ENCODE measurements at places on chromosomes 4 and X. TPM values are rescaled to one million over a fixed set of nuclear protein-coding genes. Genes with fewer than 3 reads are reported as not detected.

GRCh38 chr4:54082168-54082567, 17.8 kb upstream of the CHIC2 start:
- peaks cover 4% of the 10 kb centered on the region for H3K36me3 ChIP-seq
- DNase-seq = no peak
- H3K4me1 ChIP-seq = no peaks in the 10 kb centered on the region
- peaks cover 37% of the 10 kb centered on the region for H3K27me3 ChIP-seq
- H3K4me3 ChIP-seq = no peak overlapping the region

ADGRG4 gene
- total RNA-seq = not detected

ASMT gene
- 0.52 TPM for total RNA-seq

- H3K36me3 ChIP-seq = peaks cover 7% of the 10 kb centered on the region
- H3K4me3 ChIP-seq = no peak overlapping the region
- no peaks in the 10 kb centered on the region for H3K27me3 ChIP-seq
- no peak for DNase-seq
Measured at GRCh38 chr4:119479180-119479808, 149.3 kb downstream of the PDE5A start.

GRCh38 chr4:88467392-88467791, 10.5 kb downstream of the HERC5 start:
- no peak overlapping the region for H3K27ac ChIP-seq
- H3K36me3 ChIP-seq = peaks cover 8% of the 10 kb centered on the region
- H3K27me3 ChIP-seq = no peaks in the 10 kb centered on the region
- no peak overlapping the region for H3K4me3 ChIP-seq

GRCh38 chr4:112889199-112889598, 160.3 kb upstream of the ANK2 start:
- H3K36me3 ChIP-seq = no peaks in the 10 kb centered on the region
- no peak overlapping the region for H3K4me3 ChIP-seq
- H3K4me1 ChIP-seq = no peaks in the 10 kb centered on the region
- no peak overlapping the region for H3K27ac ChIP-seq
- peaks cover 17% of the 10 kb centered on the region for H3K27me3 ChIP-seq

PKD2 gene
- 10.2 TPM for total RNA-seq

DNA sequence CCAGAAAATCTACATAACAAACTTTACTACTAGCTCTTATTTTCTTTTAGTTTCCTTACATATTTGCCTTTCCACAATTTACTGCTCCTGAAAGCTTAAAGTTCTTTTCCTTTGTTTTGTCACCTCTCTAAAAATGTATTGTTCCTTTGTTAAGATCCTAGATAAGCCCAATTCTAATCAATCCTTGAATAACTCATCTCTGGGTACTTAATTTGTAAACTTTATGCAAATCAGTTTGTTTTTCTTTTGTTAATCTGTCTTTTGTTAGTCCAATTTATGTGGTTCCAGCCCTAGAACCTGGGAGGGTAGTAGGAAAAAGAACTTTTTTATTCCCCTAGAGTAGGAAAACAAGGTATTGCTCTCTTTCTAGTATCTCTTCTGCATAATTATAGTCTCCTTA, 444.7 kb downstream of the PCDH10 start:
- H3K4me1 ChIP-seq = no peaks in the 10 kb centered on the region
- no peaks in the 10 kb centered on the region for H3K36me3 ChIP-seq
- H3K27ac ChIP-seq = no peak overlapping the region
- no peak for DNase-seq
- no peak overlapping the region for H3K4me3 ChIP-seq
- H3K27me3 ChIP-seq = no peaks in the 10 kb centered on the region

CT45A8 gene
- total RNA-seq = not detected

CYLC1 gene
- total RNA-seq = not detected

GRCh38 chrX:23908219-23909004, 606 bp downstream of the CXorf58 start:
- H3K27ac ChIP-seq = peak overlapping the region; percentile 79
- no peaks in the 10 kb centered on the region for H3K27me3 ChIP-seq
- no peak for DNase-seq
- peak overlapping the region; percentile 15 for H3K4me3 ChIP-seq

DNA sequence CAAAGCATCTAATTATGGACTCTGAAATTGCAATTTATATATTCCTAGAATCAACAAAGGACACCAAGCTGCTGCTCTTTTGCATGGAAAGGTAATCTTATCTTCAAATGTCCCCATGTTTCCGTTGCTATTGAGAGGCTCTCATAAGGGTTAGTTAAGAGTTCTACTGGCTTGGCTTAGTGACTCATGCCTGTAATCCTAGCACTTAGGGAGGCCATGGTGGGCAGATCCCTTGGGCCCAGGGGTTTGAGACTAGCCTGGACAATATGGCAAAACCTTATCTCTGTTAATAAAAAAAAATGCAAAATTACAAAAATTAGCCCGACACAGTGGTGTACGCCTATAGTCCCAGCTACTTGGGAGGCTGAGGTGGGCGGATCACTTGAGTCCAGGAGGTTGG, 93.4 kb upstream of the RAPGEF2 start:
- H3K27me3 ChIP-seq = peaks cover 37% of the 10 kb centered on the region
- no peak for DNase-seq
- no peak overlapping the region for H3K4me3 ChIP-seq
- H3K4me1 ChIP-seq = peaks cover 2% of the 10 kb centered on the region
- no peak overlapping the region for H3K27ac ChIP-seq
- no peaks in the 10 kb centered on the region for H3K36me3 ChIP-seq

DNA sequence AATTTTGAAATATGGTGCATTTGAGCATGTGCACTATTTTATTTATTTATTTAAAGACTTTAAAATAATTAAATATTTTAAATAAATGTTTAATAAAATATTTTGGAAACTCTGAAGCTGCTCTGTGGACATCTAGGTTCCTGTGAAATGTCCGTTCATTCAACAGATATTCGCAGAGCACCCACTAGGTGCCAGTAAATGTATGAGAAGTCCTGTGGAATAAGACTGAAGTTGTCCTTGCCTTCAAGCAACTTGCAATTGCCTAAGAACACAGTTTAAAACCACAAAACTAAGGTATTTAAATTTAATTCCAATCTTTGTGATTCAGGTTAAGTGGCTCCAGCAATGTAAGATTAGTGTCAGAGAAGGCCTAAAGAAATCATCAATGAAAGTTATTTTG, 306.7 kb downstream of the GBA3 start:
- H3K36me3 ChIP-seq = no peaks in the 10 kb centered on the region
- no peak for DNase-seq
- no peaks in the 10 kb centered on the region for H3K4me1 ChIP-seq
- H3K27me3 ChIP-seq = no peaks in the 10 kb centered on the region

DNA sequence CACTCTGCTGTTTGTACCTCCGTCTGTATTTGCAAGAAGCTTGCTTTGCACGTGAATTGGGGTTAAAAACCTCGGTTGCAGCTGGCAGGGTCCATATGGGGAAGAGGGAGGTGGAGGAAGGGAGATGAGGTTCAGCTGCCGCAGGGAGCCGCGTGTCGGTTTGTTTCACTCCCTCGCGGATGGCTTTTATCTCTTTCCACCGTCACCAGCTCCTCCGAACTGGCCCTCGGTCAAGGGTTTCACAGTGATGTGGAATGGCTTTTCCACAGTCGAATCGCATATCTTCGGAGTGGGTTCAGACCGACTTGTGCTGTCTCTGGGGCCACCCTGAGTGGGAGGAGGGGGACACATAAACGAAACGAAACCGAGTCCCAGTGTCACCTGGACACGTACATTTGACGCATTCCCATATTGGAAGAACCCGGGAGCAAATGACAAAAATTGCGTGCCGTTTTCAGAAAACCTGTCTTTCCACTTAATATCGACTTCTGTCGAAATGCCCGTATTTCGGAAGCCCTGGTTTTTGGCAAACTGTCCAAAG, 929 bp downstream of the ZBTB33 start:
- H3K36me3 ChIP-seq = no peaks in the 10 kb centered on the region
- peaks cover 14% of the 10 kb centered on the region for H3K4me1 ChIP-seq
- DNase-seq = no peak
- H3K27ac ChIP-seq = peak overlapping the region; percentile 94
- H3K4me3 ChIP-seq = peak overlapping the region; percentile 95

SHROOM2 gene
- not detected for total RNA-seq

PAGE1 gene
- total RNA-seq = not detected

C4orf50 gene
- total RNA-seq = 2.3 TPM

- no peak for DNase-seq
- no peak overlapping the region for H3K4me3 ChIP-seq
- H3K36me3 ChIP-seq = no peaks in the 10 kb centered on the region
- H3K27ac ChIP-seq = no peak overlapping the region
- H3K27me3 ChIP-seq = no peaks in the 10 kb centered on the region
Measured at GRCh38 chrX:95889279-95889678, 795.4 kb upstream of the DIAPH2 start.

GRCh38 chr4:99723612-99724011, 66.0 kb upstream of the C4orf54 start:
- no peaks in the 10 kb centered on the region for H3K4me1 ChIP-seq
- H3K4me3 ChIP-seq = no peak overlapping the region
- no peak overlapping the region for H3K27ac ChIP-seq
- peaks cover 22% of the 10 kb centered on the region for H3K27me3 ChIP-seq

ANK2 gene
- 0.25 TPM for total RNA-seq

HPGDS gene
- not detected for total RNA-seq

- DNase-seq = no peak
- no peak overlapping the region for H3K27ac ChIP-seq
- H3K36me3 ChIP-seq = peaks cover 7% of the 10 kb centered on the region
- H3K27me3 ChIP-seq = no peaks in the 10 kb centered on the region
- no peak overlapping the region for H3K4me3 ChIP-seq
Measured at GRCh38 chr4:52904421-52904820, 42.3 kb downstream of the RASL11B start.
